ENCODE measurements at places on chromosomes 7 and 10.

- no peak for DNase-seq
These were observed 54.8 kb upstream of the TM9SF3 start for GRCh38 chr10:96641396-96642295.

- DNase-seq, result no peak
These were observed 32.0 kb downstream of the PRLHR start for GRCh38 chr10:118563373-118563890.

GRCh38 chr10:7626283-7626682 lies 40.5 kb downstream of the ITIH5 start:
- DNase-seq, result no peak

- DNase-seq, result no peak
These were observed 143.2 kb downstream of the PRKG1 start for GRCh38 chr10:51217505-51217904.

DNA sequence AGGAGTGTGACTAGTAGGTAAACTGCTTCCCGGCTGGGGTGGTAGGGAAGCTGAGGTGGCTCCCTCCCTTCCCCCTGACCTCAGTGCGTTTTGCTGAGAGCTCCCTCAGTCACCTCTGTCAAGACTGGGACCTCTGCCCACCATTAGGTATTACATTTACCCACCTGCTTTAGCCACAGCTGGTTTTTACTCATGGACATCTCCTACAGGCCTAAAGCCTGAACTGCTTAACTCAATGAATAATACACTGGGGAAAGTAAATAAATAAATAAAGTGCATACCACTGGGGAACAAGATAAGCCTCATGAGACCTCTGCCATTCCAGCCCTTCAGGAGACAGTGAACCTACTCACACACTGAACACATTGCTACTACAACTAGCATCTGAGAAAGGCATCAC lies 38.9 kb upstream of the CDK13 start:
- no peak for DNase-seq

GRCh38 chr7:73703757-73704639 lies 15.5 kb downstream of the STX1A start:
- DNase-seq, result peak; percentile 72

- DNase-seq, result no peak
These were observed 119.1 kb upstream of the KMT2E start for GRCh38 chr7:104894726-104895521.

DNA sequence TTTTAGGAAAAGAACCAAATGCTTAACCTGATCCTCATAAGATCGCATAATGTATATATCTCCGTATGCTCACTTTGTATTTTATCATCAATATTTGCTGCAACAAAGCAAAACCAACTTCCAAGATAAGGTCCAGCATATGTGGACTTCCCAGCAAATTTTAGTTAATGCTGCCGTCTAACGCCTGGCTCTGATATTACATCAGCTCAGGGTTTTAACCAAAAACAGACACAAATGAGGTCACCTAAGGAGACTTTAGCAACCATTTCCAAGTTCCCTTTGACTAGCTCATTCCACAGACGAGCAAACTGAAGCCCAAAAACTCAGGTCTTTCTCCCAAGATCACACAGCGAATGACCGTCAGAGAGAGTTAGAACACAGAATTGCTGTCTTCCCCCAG lies 59.4 kb upstream of the UCN3 start:
- DNase-seq, result no peak

DNA sequence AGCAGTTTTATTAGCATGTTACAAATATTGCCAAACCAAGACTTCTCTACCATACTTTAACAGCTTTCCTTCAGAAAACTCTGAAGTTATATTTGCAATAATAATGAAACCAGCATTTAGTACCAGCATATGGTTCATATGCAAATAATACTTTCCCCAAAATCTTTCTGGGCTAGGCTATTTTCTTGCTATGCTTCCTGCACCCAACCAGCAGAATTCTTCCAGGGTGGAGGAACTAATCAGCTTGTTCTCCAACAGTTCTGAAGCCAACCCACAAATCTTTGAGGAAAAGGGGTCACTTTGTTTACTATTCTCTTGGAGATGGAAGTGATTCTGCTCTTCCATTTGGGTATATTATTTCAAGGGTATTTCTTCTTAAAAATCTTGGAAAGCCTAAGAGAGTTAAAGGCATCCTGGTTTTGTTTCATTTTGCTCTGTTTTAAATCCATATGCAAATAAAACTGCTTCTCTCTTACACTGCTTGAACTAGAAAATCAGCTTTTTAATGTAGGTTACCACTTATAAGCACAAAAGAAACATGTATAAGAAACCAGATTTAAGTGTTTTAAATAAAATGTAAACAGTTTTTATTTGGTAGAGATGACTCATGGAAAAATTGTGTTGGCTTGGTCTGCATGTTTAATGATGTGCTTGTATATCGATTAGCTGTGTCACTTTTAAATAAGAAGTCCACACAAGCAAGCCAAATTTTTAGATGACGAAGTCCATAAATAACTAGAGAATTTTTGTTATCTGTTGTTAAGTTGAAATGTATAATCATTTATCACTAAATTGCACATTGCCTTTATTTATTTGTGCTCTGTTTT lies 103.7 kb downstream of the HECTD2 start:
- no peak for DNase-seq

- peak; percentile 90 for DNase-seq
These were observed 3.3 kb upstream of the FAS start for GRCh38 chr10:88987243-88987725.

- peak; percentile 21 for DNase-seq
These were observed 17.8 kb downstream of the NPSR1 start for GRCh38 chr7:34675749-34676374.

- no peak for DNase-seq
These were observed 29.7 kb upstream of the PLEKHA1 start for GRCh38 chr10:122344741-122345258.

GRCh38 chr10:75071756-75072155 lies 39.7 kb upstream of the SAMD8 start:
- no peak for DNase-seq

- DNase-seq, result no peak
These were observed 256.3 kb upstream of the MAGI2 start for GRCh38 chr7:79709574-79710409.

- no peak for DNase-seq
These were observed 29.3 kb downstream of the CRCP start for GRCh38 chr7:66143876-66144332.

DNA sequence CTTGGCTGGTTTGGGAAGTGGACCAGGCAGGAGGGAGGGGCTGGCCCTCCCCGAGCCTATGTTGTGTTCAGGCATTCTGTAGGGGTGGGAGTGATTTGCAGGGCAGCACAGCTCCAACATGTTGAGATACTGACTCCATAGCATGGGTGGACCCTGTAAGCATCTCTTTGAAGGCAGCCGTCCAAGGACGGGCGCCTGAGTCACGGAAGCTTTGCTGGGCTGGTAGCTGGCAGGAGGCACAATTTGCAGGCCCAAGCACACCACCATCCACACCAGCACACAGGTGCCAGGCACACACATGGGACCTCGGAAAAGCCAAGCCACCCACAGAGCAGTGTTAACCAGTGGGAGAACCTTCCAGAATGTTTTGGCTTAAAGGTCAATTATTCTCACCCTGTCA lies 505.1 kb upstream of the FOXK1 start:
- no peak for DNase-seq

DNA sequence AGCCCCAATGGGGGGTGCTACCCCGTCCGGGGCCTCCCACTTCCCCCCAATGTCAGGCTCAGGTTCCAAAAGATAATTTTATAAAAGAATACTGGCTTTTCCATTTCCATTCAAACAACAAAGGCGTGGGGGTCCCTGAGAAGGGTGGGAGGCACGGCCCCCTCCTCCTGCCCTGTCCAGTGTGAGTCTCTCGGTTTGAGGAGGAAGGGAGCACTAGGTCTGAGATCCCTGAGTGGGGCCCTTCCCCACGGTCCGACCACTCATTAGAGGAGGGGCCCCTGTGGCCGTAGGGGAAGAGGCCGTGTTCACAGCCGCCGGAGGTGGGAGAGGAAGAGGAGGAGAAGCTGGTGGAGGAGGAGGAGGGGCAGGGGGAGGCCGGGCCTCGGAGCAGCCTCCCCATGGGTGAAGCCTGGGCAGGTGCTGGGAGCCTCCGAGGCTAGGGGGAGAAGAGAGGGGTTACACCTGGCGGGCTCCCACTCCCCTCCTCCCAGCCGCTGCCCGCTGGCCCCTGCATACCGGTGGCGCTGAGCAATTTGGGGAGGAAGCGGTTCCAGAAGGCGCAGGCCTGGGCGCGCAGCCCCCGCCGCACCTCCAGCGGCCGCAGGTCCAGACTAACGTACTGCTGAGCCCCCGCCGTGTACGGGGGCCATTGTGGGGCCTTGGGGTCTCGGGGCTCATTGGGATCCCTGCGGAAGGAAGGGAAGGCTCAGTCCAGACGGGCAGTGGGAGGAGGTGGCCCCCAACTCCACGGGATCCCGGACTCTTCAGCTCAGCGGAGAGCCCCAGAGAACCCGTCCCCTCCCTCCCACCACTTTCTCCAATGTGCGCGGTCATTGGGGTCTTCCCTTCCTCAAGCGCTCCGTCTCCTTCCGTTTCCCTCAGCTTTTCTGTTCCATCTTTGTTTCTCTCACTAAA lies 1.4 kb upstream of the UFSP1 start:
- DNase-seq, result no peak

GRCh38 chr7:37476881-37477450 lies 28.3 kb upstream of the ELMO1 start:
- no peak for DNase-seq

GRCh38 chr10:17735166-17735941 lies 16.6 kb upstream of the TMEM236 start:
- DNase-seq, result peak; percentile 29

- no peak for DNase-seq
These were observed 148.8 kb downstream of the CHCHD3 start for GRCh38 chr7:132933072-132933458.

GRCh38 chr10:132010483-132010882 lies 28.8 kb upstream of the BNIP3 start:
- DNase-seq, result no peak

DNA sequence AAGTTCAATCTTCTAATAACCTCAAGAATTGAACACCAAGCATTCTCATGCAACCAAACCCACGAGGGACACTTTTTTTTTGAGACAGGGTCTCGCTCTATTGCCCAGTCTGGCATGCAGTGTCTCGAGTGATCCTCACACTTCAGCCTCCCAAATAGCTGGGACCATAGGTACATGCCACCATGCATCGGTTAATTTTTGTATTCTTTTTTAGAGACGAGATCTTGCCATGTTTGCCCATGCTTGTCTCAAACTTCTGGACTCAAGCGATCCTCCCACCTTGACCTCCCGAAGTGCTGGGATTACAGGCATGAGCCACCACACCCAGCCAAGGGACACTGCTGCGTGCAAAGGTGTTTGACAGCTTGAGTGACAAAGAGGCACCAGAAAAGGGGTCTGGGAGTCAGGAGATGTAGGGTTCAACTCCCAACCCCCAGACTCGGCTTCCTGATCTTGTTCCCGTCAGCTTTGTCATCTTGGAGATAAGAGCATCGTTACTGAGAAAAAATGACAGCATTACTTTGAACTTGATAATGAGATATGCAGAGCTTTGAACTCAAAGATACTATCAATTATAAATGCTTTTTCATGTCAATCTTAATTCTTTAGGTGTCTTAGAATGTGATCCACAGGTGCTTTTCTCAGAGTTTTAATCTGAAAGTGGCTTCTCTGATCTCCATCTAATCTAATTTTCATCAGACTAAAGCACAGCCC lies 1.6 kb upstream of the CYTH3 start:
- no peak for DNase-seq

DNA sequence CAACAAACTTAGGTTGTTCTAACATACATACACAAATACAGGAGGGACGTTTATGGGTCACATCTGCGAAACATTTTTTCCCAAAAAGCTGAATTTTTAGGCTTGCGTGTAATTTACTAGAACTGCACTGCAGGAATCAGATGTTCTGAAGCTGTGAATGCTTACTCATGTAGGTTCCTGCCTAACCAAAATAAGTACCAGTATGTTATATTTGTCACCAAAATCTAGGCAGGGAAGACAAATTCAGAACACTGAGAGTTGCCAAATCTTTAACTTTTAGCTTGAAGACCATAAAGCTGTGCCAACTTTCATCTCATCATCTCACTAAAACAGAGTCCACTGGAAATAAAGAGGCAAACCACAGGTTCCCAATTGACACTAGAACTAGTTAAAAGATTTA lies 5.7 kb downstream of the UBE2H start:
- DNase-seq, result no peak

GRCh38 chr7:45077579-45077978 lies 11.2 kb downstream of the NACAD start:
- no peak for DNase-seq

GRCh38 chr10:87702973-87703294 lies 43.3 kb downstream of the PAPSS2 start:
- DNase-seq, result no peak

GRCh38 chr7:101216860-101217387 lies 457 bp downstream of the PLOD3 start:
- no peak for DNase-seq

DNA sequence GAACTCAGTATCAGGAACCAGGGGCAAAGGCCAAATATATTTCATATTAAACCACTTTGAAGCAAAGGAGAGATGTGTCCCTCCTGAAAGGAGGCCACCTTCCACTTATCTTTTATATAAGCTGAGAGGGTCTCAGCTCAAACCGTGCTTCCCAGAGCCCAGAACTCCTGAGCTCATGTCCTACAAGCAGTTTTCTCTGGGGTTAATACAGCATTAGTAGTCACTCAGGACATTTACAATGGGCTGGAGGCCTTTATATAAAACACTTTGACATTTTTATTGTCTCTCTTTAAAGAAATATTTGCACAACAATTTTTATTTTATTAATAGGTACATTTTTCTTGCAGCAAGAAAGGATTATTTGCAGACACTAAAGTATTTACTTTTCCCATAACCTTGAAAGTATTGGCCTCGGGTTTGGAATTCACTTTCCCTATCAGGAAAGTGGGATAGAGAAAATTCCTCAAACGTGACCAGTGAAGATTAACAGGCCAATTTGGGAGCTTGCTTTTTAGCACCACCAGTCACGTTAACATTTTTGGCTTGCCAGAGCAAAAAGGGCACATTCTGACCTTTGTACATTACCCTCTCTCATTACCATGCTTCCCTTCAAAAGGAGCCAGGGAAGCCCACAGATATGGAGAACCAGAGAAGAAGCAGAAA lies 464.9 kb upstream of the NRP1 start:
- no peak for DNase-seq

Data from common myeloid progenitor, CD34-positive (primary cell).